H1 (cell line): ENCODE measurements at places on chromosomes 11 and 22.
A peak's percentile ranks its signal among the peaks of the same experiment; 100 is the strongest.

DNA sequence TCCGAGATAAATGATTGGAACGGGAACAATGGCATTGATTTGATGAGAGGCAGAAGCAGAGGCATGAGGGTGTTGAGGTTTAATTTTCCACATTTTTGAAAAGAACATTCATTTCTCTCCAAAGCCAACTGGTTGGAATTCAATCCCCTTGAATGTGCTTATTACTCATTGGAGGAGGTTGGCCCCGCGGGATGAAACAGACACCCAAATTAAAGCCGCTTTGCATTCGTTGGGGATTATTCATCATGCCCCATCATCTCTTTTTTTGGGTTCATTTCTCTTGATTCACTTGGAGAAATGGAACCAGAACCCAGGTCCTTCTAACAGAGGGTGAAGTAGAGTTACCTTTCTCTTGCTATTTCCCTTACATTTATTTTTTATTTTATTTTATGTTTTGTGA lies 47.6 kb upstream of the PARVG start:
- H3K4me3 ChIP-seq, result no peak overlapping the region
- no peak for DNase-seq
- H3K27me3 ChIP-seq, result no peaks in the 10 kb centered on the region
- H3K4me1 ChIP-seq, result peaks cover 7% of the 10 kb centered on the region
- no peaks in the 10 kb centered on the region for H3K36me3 ChIP-seq

DNA sequence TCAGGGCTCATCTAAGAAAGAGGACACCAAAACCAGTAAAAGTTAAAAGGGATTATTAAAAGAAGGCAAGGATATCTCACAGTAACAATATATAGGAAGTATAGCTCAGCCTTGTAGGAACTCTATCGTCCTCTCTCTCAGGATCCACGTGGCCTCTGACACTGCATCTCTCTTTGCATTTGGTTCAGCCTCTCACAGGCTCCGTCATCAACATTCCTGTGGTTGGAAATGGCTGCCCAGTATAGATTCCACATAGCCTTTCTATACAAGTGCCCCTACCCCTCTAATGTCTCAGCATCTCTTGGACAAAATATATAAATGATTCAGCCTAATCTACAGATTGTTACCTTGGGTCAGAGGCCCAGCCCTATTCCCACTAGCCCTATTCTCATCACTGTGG lies 101.3 kb upstream of the DBX1 start:
- H3K27ac ChIP-seq, result no peak overlapping the region
- no peak overlapping the region for H3K4me3 ChIP-seq
- no peaks in the 10 kb centered on the region for H3K4me1 ChIP-seq
- no peaks in the 10 kb centered on the region for H3K36me3 ChIP-seq

DNA sequence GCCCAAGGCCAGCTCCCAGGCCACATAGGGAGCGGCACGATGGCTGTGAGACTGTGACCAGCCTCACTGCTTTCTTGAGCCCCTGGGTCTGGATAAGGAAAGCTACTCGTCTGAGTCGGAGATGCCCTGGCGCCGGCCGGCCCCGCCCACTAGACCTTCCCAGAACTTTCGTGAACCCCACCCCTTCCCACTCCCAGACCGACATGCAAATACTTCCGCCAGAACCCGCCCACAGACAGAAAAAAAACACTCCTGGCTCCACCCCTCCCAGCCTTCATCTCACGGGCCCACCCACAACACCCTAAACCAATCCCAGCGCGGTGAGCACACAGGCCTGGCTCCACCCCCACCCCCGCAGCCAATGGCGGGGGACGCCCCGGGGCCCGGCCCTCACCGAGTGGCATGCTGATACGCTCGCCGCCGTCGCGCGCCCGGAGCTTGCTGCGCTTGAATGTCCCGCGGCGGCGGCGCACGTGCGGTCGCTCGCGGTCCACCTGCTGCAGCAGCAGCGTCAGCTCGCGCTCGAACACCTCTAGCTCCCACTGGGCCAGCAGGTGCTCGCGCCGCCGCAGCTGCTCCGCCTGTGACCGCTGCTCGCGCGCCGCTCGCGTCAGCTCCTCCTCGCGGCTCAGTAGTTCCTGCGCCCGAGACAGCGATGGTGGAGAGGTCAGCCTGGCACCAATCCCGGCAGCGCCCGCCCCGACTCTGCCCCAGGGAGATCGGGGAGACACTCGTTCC lies 7.0 kb downstream of the MAP3K11 start:
- H3K4me3 ChIP-seq, result peak overlapping the region; percentile 27
- DNase-seq, result peak; percentile 94
- H3K27me3 ChIP-seq, result no peaks in the 10 kb centered on the region
- H3K36me3 ChIP-seq, result peaks cover 8% of the 10 kb centered on the region
- H3K27ac ChIP-seq, result no peak overlapping the region
- H3K4me1 ChIP-seq, result peaks cover 20% of the 10 kb centered on the region

DNA sequence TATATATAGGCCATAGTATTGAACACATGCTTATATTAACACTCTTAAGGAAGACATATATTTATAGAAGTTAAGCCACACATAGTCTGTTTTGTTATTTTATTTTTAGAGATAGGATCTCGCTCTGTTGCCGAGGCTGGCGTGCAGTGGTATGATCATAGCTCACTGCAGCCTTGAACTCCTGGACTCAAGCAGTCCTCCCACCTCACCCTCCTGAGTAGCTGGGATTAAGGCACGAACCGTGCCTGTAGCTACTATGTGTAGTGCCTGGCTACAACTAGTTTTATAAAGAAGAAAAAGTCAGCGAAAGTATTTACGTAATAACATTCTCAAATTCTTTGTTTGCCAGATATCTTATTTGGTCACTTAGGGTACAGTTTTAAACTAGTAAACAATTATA lies 5.6 kb upstream of the UCP2 start:
- H3K4me1 ChIP-seq, result 0 out of 2 replicates have a peak, but pooled peaks cover 4% of the 10 kb centered on the region
- H3K27me3 ChIP-seq, result no peaks in the 10 kb centered on the region
- no peaks in the 10 kb centered on the region for H3K36me3 ChIP-seq
- no peak overlapping the region for H3K4me3 ChIP-seq
- H3K27ac ChIP-seq, result no peak overlapping the region

- H3K4me1 ChIP-seq, result peaks cover 6% of the 10 kb centered on the region
- H3K4me3 ChIP-seq, result peak overlapping the region; percentile 1; the same call in 1 of the 2 replicates
- H3K27ac ChIP-seq, result no peak overlapping the region
- H3K36me3 ChIP-seq, result no peaks in the 10 kb centered on the region
- H3K27me3 ChIP-seq, result peaks cover 49% of the 10 kb centered on the region
- peak; percentile 54 for DNase-seq
These were observed 882 bp downstream of the ANO1 start for GRCh38 chr11:70078781-70079616.

- H3K4me3 ChIP-seq, result no peak overlapping the region
- no peaks in the 10 kb centered on the region for H3K4me1 ChIP-seq
- peak; percentile 45 for DNase-seq
- no peaks in the 10 kb centered on the region for H3K27me3 ChIP-seq
- H3K36me3 ChIP-seq, result no peaks in the 10 kb centered on the region
- no peak overlapping the region for H3K27ac ChIP-seq
These were observed 48.9 kb upstream of the SHANK2 start for GRCh38 chr11:71301046-71301857.

- no peaks in the 10 kb centered on the region for H3K27me3 ChIP-seq
- no peaks in the 10 kb centered on the region for H3K4me1 ChIP-seq
- H3K36me3 ChIP-seq, result no peaks in the 10 kb centered on the region
- no peak for DNase-seq
- H3K27ac ChIP-seq, result no peak overlapping the region
These were observed 9.5 kb downstream of the PPARA start for GRCh38 chr22:46159777-46160176.

- H3K27me3 ChIP-seq, result no peaks in the 10 kb centered on the region
- H3K36me3 ChIP-seq, result no peaks in the 10 kb centered on the region
- H3K27ac ChIP-seq, result no peak overlapping the region
- no peaks in the 10 kb centered on the region for H3K4me1 ChIP-seq
These were observed 304.9 kb upstream of the PLET1 start for GRCh38 chr11:112565551-112565950.

DNA sequence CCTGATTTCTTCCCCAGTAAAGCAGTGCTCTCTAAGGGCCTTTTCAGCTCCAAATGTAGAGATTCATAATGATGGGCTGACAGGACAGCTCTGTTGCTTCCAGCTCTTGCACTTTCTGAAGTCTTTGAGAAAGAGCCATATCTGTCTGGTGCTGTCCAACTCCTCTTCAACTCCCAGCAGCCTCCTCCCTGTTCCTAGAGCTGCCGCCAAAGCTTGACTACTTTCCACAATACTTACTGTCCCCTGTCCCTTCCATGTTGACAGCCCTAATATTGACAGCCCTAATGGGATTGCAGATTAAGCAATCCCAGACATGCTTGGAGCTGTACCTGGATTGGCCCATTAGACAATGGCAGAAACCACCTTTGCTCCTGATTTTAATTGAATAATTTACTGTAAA lies 29.6 kb downstream of the INSC start:
- no peaks in the 10 kb centered on the region for H3K27me3 ChIP-seq
- H3K36me3 ChIP-seq, result no peaks in the 10 kb centered on the region
- H3K27ac ChIP-seq, result no peak overlapping the region
- H3K4me1 ChIP-seq, result 0 out of 2 replicates have a peak, but pooled peaks cover 4% of the 10 kb centered on the region

DNA sequence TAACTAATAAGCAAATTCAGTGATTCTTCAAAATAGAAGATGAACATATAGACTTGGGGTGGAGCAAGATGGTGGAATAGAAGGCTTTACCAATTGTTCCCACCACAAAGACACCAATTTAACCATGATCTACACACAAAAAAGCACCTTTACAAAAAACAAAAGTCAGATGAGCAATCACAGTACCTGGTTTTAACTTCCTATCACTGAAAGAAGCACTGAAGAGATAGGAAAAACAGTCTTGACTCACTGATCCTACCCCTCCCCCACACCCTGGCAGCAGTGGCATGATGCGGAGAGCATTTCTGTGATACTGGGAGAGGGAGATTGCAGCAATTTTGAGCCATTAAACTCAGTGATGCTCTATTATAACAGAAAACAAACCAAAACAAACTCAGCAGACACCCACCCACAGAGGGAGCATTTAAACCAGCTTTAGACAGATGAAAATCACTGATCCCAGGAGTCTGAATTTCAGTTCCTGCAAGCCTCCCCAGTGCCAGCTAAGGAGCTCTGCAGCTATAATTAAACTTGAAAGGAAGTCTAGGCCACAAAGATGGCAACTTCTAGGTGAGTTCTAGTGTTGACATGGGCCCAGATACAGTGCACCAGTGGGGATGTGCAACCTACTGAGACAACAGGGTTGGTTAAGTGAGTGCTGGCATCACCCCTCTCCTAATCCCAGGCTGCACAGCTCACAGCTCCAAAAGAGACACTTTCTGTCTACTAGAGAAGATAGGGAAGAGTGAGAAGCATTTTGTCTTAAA lies 161.8 kb upstream of the GRIA4 start:
- no peak overlapping the region for H3K4me3 ChIP-seq
- H3K4me1 ChIP-seq, result no peaks in the 10 kb centered on the region
- no peak overlapping the region for H3K27ac ChIP-seq
- no peaks in the 10 kb centered on the region for H3K27me3 ChIP-seq
- DNase-seq, result no peak
- no peaks in the 10 kb centered on the region for H3K36me3 ChIP-seq
